ENCODE measurements at places on chromosomes 4 and X. TPM values are rescaled to one million over a fixed set of nuclear protein-coding genes. Genes with fewer than 3 reads are reported as not detected.

VCX3B gene
- not detected for total RNA-seq

P2RY4 gene
- total RNA-seq: 0.91 TPM

FANCB gene
- total RNA-seq: 1.7 TPM

SPANXA1 gene
- not detected for total RNA-seq

LNX1 gene
- total RNA-seq: 11.1 TPM

FGFBP2 gene
- 0.84 TPM for total RNA-seq

ASB5 gene
- not detected for total RNA-seq

CTAG1A gene
- not detected for total RNA-seq

AFM gene
- not detected for total RNA-seq

ETDB gene
- total RNA-seq: not detected
